ENCODE measurements at places on chromosomes 2 and 18. TPM values are rescaled to one million over a fixed set of nuclear protein-coding genes. Genes with fewer than 3 reads are reported as not detected.

The PHLPP1 gene
- 38.5 TPM for total RNA-seq

GRCh38 chr18:68391801-68392200 is 323.1 kb downstream of the TMX3 start:
- no peak for DNase-seq

GRCh38 chr2:158497486-158497885 is 40.7 kb downstream of the PKP4 start:
- DNase-seq, result no peak

The KCNJ13 gene
- total RNA-seq, result 5.2 TPM

The IL1RL2 gene
- total RNA-seq, result 21.9 TPM

All from lower leg skin (tissue), 4 donors.